ENCODE measurements at places on chromosomes 11 and 22.
A peak's percentile ranks its signal among the peaks of the same experiment; 100 is the strongest.

GRCh38 chr11:128153697-128154048 lies 433.7 kb downstream of the ETS1 start:
- no peak overlapping the region for H3K4me3 ChIP-seq
- H3K36me3 ChIP-seq, result no peaks in the 10 kb centered on the region
- no peak overlapping the region for H3K27ac ChIP-seq
- no peaks in the 10 kb centered on the region for H3K4me1 ChIP-seq
- H3K27me3 ChIP-seq, result peaks cover 4% of the 10 kb centered on the region

DNA sequence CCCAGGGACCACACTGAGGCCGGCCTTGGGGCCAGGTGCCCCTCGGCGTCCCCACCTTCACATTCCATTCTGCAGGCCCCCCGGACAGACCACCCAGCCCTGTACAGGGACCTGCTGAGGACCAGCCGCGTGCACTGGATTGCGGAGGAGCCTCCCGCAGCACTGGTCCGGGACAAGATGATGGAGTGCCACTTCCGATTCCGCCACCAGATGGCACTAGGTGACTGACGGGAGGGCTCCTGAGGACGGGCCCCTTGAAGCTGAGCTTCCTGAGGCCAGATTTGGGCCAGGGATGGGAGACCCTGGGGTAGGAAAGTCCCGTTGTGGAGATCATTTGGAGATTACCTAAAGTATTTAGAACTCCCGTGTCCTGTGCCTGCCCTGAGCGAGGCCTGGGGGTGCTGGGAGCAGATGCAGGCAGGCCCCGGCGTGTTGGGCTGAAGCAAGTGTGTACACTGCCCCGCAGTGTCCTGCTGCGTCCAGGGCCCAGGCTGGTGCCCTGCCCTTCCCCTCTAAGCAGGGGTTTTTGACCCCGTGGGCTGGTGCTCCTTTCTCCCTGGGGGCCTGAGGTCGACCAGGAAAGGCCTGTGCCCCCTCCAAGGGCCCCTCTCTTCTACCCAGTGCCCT lies 20.0 kb downstream of the TRMU start:
- no peaks in the 10 kb centered on the region for H3K4me1 ChIP-seq
- H3K36me3 ChIP-seq, result peaks cover 13% of the 10 kb centered on the region
- H3K27me3 ChIP-seq, result no peaks in the 10 kb centered on the region
- H3K4me3 ChIP-seq, result no peak overlapping the region
- H3K27ac ChIP-seq, result no peak overlapping the region

DNA sequence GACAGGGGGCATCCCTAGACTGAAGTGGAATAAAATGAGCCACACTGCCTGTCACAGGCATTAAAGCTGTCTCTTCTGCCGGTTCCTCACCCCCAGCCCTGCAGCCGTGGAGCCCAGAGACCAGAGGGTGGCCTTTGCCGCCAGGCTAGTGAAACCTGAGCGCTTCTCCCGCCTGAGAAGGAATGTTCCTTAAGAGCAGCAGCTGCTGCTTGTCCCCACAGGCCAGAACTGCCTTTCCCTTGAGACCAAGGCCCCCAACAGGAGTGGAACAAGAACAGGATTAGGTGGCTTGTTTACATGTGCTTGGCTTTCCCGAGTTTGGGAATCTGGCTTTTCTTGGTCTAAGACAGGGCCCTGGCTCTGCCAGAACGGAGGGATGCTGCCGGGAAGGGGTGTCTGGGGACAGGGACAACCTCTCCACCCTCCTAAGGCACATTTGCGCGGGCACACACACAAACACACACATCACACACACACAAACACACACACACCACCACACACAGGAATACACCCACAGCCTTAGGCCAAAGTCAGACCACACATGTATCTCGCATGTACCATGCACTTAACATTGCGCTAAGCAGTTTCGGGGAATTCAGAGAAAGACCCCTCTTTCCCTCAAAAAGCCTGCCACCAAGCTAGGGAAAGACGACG lies 91.8 kb downstream of the FEZ1 start:
- no peak for DNase-seq
- H3K36me3 ChIP-seq, result no peaks in the 10 kb centered on the region
- peaks cover 4% of the 10 kb centered on the region for H3K27me3 ChIP-seq
- H3K4me3 ChIP-seq, result no peak overlapping the region
- no peak overlapping the region for H3K27ac ChIP-seq

- H3K4me1 ChIP-seq, result no peaks in the 10 kb centered on the region
- no peaks in the 10 kb centered on the region for H3K27me3 ChIP-seq
- H3K36me3 ChIP-seq, result no peaks in the 10 kb centered on the region
- no peak overlapping the region for H3K27ac ChIP-seq
- peak; percentile 48 for DNase-seq
Measured at GRCh38 chr11:102936864-102937509, 18.5 kb downstream of the MMP13 start.

GRCh38 chr11:130181295-130182272 lies 22.0 kb downstream of the ST14 start:
- H3K4me3 ChIP-seq, result no peak overlapping the region
- H3K27me3 ChIP-seq, result no peaks in the 10 kb centered on the region
- H3K27ac ChIP-seq, result no peak overlapping the region
- H3K4me1 ChIP-seq, result peaks cover 35% of the 10 kb centered on the region
- DNase-seq, result no peak

- H3K27ac ChIP-seq, result no peak overlapping the region
- no peak for DNase-seq
- H3K4me1 ChIP-seq, result peaks cover 5% of the 10 kb centered on the region
Measured at GRCh38 chr11:1603629-1604028, 4.6 kb downstream of the KRTAP5-3 start.

DNA sequence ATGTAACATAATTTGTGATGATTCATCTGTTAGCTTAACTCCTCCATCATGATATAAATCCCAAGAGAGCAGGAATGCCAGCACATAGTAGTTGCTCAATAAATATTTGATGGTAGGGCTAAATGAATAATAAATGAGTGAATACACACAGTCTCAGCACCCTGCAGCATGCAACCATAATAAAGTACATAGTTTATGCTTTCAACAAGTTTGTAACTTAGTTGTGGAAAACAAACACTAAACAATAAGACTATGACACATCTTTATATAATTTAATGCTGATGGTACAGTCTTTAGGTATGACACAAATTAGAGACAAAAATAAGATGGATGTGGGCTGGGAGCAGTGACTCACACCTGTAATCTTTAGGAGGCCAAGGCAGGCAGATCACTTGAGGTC lies 3.8 kb downstream of the ALKBH8 start:
- peaks cover 13% of the 10 kb centered on the region for H3K4me1 ChIP-seq
- 0 out of 2 replicates have a peak, but pooled peaks cover 2% of the 10 kb centered on the region for H3K36me3 ChIP-seq
- no peak for DNase-seq
- H3K4me3 ChIP-seq, result no peak overlapping the region

DNA sequence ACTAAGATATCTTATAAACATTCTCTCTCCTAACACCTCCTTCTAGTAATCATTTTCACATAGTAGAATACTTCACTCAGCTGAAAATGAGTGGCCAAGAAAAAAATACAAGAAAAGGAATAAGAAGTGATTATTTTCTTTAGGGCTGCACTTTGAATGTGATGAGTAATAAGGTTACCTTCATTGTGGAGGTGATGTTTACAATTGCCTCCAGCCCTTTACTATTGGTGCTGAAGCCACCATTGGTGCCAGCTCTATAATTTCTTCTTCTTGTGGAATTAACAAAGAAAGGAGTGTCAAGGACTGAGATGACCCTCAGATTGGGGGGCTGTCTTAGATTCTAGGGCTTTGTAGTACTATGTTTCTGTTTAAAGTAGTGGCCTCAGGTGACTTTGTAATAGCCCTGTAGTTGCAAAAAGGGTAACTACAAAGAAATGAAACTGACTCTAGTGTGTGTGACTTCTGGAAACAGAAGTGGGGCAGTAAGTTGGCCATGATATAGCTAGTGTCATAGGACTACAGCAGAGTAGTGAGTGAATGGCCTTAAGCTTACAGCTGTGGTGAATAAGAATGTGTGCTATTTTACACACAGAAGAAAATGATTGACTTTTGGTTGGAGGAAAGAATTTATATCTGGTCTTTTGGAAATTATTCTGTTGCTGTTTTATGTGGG lies 287.2 kb downstream of the TMEM135 start:
- H3K36me3 ChIP-seq, result peaks cover 6% of the 10 kb centered on the region
- H3K4me3 ChIP-seq, result no peak overlapping the region
- DNase-seq, result no peak
- no peaks in the 10 kb centered on the region for H3K4me1 ChIP-seq
- H3K27me3 ChIP-seq, result no peaks in the 10 kb centered on the region

- no peak overlapping the region for H3K4me3 ChIP-seq
- H3K4me1 ChIP-seq, result 0 out of 2 replicates have a peak, but pooled peaks cover 3% of the 10 kb centered on the region
- no peak overlapping the region for H3K27ac ChIP-seq
- H3K27me3 ChIP-seq, result no peaks in the 10 kb centered on the region
- DNase-seq, result no peak
Measured at GRCh38 chr11:93216511-93217101, 18.8 kb upstream of the SLC36A4 start.

- H3K4me1 ChIP-seq, result no peaks in the 10 kb centered on the region
- H3K36me3 ChIP-seq, result no peaks in the 10 kb centered on the region
- H3K27ac ChIP-seq, result no peak overlapping the region
- H3K4me3 ChIP-seq, result no peak overlapping the region
- no peak for DNase-seq
- no peaks in the 10 kb centered on the region for H3K27me3 ChIP-seq
Measured at GRCh38 chr22:23391022-23391421, 189.1 kb downstream of the IGLL1 start.

- no peaks in the 10 kb centered on the region for H3K4me1 ChIP-seq
- DNase-seq, result no peak
- H3K4me3 ChIP-seq, result no peak overlapping the region
- peaks cover 2% of the 10 kb centered on the region for H3K27me3 ChIP-seq
- no peaks in the 10 kb centered on the region for H3K36me3 ChIP-seq
- no peak overlapping the region for H3K27ac ChIP-seq
Measured at GRCh38 chr22:37386441-37386840, 40.8 kb downstream of the ELFN2 start.

GRCh38 chr11:95070471-95070870 lies 3.8 kb downstream of the SRSF8 start:
- no peak for DNase-seq
- H3K4me1 ChIP-seq, result 0 out of 2 replicates have a peak, but pooled peaks cover 3% of the 10 kb centered on the region
- H3K4me3 ChIP-seq, result no peak overlapping the region

DNA sequence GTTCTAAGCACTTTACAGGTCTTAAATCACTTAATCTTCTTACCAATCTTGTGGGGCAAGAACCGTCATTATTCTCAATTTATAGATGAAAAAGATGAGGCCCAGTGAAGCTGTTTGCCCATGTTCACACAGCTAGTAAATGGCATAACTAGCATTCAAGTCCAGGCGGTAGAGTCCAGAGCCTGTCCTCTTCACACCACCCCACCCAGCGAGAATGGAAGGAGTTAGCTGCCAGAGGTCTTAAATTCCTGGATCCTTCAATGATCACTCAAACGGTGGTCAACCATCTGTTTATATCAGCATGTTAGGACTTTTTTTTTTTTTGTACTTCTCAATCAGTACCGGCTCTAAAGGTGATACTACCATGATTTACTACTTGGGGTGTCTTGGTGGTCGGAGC lies 43.3 kb downstream of the PARVA start:
- H3K4me1 ChIP-seq, result no peaks in the 10 kb centered on the region
- H3K27ac ChIP-seq, result no peak overlapping the region
- DNase-seq, result no peak
- H3K36me3 ChIP-seq, result no peaks in the 10 kb centered on the region
- no peaks in the 10 kb centered on the region for H3K27me3 ChIP-seq

DNA sequence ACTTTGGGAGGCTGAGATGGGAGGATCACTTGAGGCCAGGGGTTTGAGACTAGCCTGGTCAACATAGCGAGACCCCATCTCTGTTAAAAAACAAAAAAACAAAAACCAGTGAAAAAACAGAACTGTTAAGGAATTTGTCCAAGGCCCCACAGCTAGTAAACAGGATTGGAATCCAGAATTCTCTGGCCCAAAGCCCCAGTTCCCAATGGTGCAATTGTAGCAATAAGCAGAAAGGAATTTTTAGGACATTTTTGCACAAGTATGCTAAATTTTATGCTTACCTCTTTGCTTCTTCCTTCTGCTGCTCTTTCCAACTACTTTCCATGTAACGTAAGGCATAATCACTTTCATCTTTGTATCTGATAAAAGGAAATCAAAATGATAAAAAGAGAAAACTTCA lies 11.6 kb downstream of the MISFA start:
- H3K4me3 ChIP-seq, result no peak overlapping the region
- peaks cover 41% of the 10 kb centered on the region for H3K36me3 ChIP-seq
- H3K27me3 ChIP-seq, result no peaks in the 10 kb centered on the region
- no peak for DNase-seq

DNA sequence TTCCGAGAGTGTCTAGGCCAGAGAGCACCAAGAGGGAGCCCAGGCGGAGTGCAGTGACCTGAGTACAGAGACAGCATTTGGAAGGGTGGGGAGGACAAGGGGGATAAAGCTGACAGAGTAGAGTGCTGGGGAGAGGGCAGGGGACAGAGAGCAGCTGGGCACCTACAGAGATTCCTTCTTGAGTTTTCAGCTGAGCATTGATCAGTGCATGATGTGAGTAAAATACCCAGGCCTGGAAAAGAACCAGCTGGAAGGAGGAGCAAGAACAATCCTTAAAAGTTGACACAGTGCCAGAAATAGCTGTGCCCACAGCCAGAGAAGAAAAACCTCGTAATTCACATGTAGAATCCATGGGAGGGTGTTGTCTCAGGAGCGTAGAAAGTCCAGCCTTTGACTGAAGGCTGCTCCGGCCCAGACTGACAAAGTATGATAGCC lies 33.9 kb upstream of the PANX2 start:
- H3K4me3 ChIP-seq, result no peak overlapping the region
- no peak for DNase-seq
- H3K27ac ChIP-seq, result no peak overlapping the region
- no peaks in the 10 kb centered on the region for H3K36me3 ChIP-seq
- H3K27me3 ChIP-seq, result no peaks in the 10 kb centered on the region
- H3K4me1 ChIP-seq, result peaks cover 3% of the 10 kb centered on the region

GRCh38 chr11:72072348-72072747 lies 8.0 kb downstream of the NUMA1 start:
- H3K36me3 ChIP-seq, result no peaks in the 10 kb centered on the region
- H3K4me3 ChIP-seq, result no peak overlapping the region
- H3K27ac ChIP-seq, result no peak overlapping the region
- H3K4me1 ChIP-seq, result peaks cover 27% of the 10 kb centered on the region
- H3K27me3 ChIP-seq, result no peaks in the 10 kb centered on the region

GRCh38 chr22:29660021-29660420 lies 56.6 kb downstream of the NF2 start:
- no peak overlapping the region for H3K27ac ChIP-seq
- no peak overlapping the region for H3K4me3 ChIP-seq
- H3K36me3 ChIP-seq, result peaks cover 3% of the 10 kb centered on the region
- no peaks in the 10 kb centered on the region for H3K4me1 ChIP-seq
- H3K27me3 ChIP-seq, result no peaks in the 10 kb centered on the region
- DNase-seq, result no peak

- H3K4me1 ChIP-seq, result no peaks in the 10 kb centered on the region
- H3K4me3 ChIP-seq, result no peak overlapping the region
- H3K27ac ChIP-seq, result no peak overlapping the region
- H3K36me3 ChIP-seq, result no peaks in the 10 kb centered on the region
- no peaks in the 10 kb centered on the region for H3K27me3 ChIP-seq
- no peak for DNase-seq
Measured at GRCh38 chr11:128359515-128359914, 227.8 kb downstream of the ETS1 start.

GRCh38 chr11:16973338-16973964 lies 40.8 kb downstream of the PLEKHA7 start:
- H3K4me3 ChIP-seq, result no peak overlapping the region
- H3K4me1 ChIP-seq, result no peaks in the 10 kb centered on the region
- H3K27me3 ChIP-seq, result no peaks in the 10 kb centered on the region
- H3K27ac ChIP-seq, result no peak overlapping the region
- no peak for DNase-seq
